Hematopoietic multipotent progenitor cell treated with erythropoietin and hydrocortisone succinate and interleukin-3 and kit ligand, for 8 days (in vitro differentiated cells): ENCODE measurements at places on chromosomes 1 and 21.

GRCh38 chr1:15432324-15432723 lies 5.9 kb upstream of the CTRC start:
- DNase-seq = no peak

DNA sequence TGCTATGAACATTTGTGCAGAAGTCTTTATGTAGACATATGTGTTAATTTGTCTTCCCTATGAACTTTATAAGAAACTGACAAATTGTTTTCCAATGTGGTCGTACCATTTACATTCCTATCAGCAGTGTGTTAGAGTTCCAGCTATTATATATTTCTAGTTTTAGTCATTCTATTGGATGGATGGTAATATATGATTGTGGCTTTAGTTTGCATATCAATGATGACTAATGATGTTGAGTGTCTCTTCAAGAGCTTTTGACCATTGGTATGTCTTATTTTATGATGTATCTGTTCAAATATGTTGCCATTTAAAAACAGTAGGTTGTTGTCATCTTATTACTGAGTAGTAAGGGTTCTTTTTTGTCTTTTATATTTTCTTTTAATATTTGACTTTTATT lies 16.2 kb upstream of the ZNF326 start:
- no peak for DNase-seq

DNA sequence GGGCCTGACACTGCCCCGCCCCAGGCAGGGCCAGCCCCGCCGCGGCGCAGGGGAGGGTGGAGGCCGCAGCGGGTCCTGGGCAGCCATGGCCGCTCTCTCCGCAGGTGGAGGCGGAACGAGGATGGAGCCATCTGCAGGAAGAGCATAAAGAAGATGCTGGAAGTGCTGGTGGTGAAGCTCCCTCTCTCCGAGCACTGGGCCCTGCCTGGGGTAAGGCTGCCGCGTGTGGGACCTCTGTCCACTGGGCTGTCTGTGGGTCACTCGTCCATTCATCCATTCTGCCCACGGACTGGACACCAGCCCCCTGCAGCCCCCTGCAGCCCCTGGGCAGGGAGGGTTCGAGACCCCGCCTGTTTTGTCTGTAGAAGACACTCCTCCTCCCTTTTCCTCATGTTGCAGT lies 18.4 kb upstream of the LRRC3 start:
- DNase-seq = no peak

DNA sequence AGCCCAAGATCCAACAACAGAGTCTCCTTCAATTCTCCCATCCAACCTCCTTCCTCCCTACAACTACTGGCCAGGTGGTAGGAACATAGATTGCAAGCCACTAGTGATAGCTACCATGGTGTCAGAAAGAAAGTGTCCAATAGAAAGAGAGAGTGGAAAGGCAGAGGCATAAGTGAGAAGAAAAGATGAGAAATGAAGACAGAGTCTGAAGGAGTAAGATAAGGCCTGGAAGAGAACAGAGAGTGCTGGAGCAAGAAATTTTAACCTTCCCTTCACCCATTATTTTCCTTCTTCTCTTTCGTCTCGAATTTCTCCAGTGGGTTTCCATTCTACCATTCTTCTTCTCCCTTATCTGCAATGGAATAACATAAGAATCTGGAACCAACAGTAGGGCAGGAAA lies 57.9 kb downstream of the CDC42BPA start:
- DNase-seq = peak; percentile 90

DNA sequence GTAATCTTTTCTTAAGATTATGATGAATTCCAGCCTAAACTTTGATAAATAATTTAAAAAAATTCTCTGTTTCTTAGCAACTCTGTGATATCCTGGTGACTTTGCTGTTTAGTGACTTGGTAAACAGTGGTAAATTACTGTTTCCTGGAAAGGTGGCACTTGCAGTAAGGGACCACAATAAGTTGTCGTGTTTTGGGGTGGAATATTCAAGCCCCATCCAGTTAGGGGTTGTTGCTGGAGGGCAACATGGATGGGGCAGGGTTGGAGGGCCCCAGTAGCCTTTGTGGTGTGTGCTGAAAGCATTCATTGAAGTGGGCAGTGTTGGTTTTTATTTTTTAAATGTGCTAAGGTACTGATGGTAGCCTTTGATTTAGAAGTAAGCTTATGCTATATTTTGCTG lies 30.3 kb downstream of the PRDM2 start:
- DNase-seq = no peak

DNA sequence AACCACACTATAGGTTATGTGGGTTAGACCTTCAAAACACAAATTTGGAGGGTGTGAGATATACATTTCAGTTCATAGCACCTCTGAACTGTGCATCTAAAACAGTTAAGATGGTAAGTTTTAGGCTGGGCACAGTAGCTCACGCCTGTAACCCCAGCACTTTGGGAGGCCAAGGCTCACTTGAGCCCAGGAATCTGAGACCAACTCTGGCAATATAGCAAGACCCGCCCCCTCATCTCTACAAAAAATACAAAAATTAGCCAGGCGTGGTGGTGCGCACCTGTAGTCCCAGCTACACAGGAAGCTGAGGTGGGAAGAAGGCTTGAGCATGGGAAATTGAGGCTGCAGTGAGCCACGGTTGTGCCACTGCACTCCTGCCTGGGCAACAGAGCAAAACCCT lies 47.9 kb downstream of the NAV1 start:
- no peak for DNase-seq

- peak; percentile 61 for DNase-seq
Observed at GRCh38 chr1:62424411-62424810, 12.4 kb upstream of the USP1 start.

- peak; percentile 80 for DNase-seq
Observed at GRCh38 chr1:182962554-182963115, 9.7 kb upstream of the SHCBP1L start.

DNA sequence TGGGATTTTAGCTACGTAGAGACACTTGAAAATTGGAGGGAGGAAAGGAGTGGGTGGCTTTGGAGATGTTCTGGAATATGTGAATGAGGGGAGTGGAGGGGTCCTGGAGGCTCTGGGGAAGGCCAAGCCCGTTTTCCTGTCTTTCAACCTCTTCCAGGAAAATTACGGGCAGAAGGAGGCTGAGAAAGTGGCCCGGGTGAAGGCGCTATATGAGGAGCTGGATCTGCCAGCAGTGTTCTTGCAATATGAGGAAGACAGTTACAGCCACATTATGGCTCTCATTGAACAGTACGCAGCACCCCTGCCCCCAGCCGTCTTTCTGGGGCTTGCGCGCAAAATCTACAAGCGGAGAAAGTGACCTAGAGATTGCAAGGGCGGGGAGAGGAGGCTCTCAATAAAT lies 442 bp upstream of the RUSC1 start:
- no peak for DNase-seq

DNA sequence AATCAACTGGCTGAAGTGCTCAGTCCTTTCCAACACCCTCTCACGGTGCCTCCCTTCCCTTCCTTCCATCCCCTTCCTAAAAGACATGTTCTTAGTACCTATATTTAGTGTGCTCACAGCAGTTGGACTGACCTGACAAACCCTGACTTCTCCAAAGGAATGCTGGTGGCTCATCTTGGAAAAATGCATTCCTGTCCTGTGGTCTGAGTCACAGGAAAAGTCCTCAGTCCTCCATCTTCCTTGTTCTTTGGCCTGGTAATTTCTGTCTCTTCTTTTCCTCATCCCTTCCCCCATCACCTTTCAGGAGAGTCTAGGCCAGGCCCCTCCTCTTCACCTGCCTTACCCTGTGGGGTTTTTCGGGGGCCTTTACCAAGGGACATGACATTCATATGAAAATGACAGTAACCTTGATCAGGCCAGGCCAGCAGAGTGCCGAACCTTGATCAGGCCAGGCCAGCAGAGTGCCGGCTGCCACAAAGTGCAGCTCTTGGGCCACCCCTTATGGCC lies 7.2 kb downstream of the ATP1B1 start:
- DNase-seq = no peak

GRCh38 chr1:82319546-82319945 lies 518.8 kb downstream of the ADGRL2 start:
- DNase-seq = no peak

GRCh38 chr1:153774780-153775457 lies at the start of gene SLC27A3:
Gene SLC27A3, plus strand, starts transcription at chr1:153775407. Its CDS starts 91 bp downstream, at chr1:153775498.
- peak; percentile 60 for DNase-seq

- no peak for DNase-seq
Observed at GRCh38 chr1:26470878-26471497, 1.3 kb upstream of the HMGN2 start.

DNA sequence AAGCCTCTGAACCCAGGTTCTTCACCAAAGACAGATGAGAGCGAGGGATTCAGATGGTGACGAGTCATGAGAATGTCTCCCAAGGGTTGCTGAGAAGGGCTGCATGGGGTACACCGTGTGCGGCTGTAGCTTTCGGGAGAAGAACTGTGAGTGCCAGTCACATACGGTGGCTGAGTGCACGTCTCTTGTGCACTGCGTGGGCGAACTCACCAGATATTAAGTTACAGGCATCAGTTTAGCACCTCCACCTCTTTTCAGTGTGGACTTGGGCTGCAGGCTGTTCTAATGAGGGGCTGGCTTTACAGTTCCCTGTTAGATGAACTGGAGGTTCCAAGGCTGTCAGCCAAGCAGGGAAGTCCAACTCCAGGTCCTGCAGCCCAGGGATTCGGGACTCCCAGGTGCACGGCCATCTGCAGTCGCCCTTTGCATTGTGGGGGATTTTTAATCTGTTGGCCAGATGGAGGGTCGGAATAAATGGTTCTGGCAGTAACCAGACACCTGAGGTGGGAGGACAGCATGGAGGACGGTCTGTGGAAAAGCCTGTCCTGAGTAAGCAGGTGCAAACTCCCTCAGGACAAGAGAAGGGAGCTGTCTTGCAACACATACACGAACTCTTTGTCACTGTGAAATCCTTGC lies 26.5 kb upstream of the AVPR1B start:
- DNase-seq = no peak

DNA sequence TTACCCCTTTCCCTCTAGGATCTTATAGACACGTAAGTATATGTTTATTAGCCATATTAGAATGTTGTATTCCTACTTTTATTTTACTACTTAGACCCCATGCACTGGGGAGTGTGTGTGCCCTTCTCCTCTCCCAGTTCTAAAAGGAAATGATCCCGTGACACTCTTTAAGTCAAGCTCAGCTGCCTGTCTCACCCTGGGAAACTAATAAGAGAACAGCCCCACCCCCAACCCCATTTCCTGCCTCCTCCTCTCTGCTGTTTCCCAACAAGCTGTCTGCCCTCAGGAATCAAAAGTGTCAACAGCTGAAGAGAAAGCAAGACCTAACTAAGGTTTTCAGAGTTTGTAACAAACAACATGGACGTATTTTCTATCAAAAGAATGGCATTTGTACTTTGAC lies 92.6 kb upstream of the VAV3 start:
- DNase-seq = no peak

- no peak for DNase-seq
Observed at GRCh38 chr1:76939817-76940216, 72.5 kb downstream of the ST6GALNAC5 start.

GRCh38 chr1:173661763-173662162 lies 7.9 kb downstream of the ANKRD45 start:
- DNase-seq = no peak

GRCh38 chr1:19210772-19211549 lies 895 bp upstream of the UBR4 start:
- peak; percentile 35 for DNase-seq

GRCh38 chr1:92882819-92883218 lies 51.0 kb downstream of the RPL5 start:
- no peak for DNase-seq

DNA sequence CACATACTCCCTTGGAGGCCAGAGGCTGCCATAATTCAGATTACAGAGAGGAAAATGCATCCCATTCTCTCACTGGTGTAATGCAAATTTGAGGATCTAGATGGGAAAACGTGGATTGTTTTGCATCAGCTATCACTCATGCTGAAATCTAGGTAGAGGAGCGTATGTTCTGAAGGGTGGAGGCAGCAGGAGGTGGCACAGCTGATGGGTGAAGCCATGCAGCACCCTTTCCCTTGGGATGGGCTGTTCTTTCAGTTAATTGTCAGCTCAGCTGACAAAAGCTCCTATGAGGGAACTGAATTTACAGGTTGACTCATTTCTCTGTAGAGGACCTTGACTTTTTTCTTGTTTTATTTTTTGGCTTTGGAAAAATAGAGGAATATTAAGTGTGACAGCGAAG lies 41.8 kb downstream of the CAMTA1 start:
- DNase-seq = no peak

GRCh38 chr1:2574350-2574749 lies 12.2 kb upstream of the PRXL2B start:
- no peak for DNase-seq

- DNase-seq = no peak
Observed at GRCh38 chr21:25834381-25834780, 99.6 kb downstream of the GABPA start.

- no peak for DNase-seq
Observed at GRCh38 chr1:70234733-70235132, 13.6 kb downstream of the SRSF11 start.

DNA sequence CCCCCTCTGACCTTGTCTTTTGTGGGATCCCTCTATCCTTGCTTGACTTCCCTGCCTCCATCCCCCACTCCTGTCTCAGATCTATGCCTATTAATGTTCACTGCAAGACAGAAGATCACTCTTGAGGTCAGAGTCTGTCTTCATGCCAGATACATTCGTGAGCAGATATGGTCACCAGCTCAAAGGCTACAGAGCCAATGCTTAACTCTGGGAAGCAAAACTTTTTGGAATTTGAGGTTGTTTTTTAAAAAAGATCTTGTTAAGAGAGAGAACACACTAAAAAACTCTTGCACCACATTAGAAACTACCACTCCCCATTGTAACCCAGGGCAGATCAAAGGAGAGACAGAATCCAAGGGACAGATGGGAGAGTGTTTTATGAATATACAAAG lies 17.1 kb upstream of the A3GALT2 start:
- no peak for DNase-seq

DNA sequence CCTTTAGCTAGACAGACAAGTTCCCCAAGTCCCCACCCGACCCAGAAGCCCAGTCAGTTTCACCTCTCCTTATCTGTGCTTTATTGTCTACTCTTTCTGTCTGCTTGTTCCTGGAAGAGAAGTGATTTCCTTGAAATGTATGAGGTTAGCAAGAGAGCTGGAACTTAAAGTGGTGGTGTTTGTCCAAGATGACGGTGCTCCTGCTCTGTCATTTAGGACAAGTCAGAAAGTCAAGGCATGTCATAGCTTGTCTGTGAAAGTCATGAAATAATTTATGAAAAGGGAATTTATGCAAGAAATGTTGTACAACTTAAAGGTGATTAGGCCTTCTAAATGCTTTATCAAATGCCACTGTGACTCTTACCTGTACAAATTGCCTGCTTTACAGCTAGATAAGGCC lies 178.1 kb downstream of the PLA2G4A start:
- DNase-seq = no peak

DNA sequence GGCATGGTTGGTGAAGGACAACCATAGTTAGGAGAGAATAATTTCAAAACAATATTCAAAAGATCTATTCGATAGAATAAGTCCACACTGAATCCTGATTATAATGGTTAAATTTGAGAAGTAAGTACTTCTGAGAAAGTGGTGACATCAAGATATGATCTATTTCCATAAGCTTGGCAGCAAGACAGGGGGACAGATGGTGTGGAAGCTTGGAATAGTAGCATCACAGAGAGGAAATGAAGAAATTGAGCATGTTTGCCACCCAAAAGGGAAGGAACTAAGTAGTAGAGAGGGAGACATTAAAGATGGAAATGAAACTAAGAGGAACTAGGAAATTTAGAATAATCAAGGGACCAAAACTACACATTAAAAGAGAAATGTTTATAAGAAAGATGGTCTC lies 94.5 kb downstream of the OLFM3 start:
- DNase-seq = no peak
